Globus pallidus (tissue), 1 donor: ENCODE measurements at places on chromosomes 5 and 9.
A peak's percentile ranks its signal among the peaks of the same experiment; 100 is the strongest.

- DNase-seq = no peak
Observed at GRCh38 chr5:7955476-7955875, 86.5 kb downstream of the MTRR start.

GRCh38 chr9:89635816-89636215 lies 31.0 kb downstream of the GADD45G start:
- DNase-seq = no peak

DNA sequence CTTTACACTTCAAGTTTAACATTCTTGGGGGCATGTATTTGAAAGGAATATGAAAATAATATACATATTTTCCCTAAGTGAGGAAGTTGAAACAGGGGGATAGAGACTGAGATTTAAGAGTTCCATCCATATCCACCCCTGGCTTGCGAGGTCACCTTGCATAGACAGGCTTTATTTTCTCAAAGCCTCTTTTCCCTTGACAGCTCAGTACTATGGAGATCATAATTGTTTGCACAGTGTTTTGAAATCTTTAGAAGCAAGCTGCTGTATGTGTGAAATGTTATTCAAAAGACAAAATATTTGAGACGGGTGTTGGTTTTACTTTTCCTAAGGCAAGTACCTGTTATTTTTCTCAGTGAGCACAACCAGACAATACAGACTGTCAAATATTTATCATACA lies 163.1 kb downstream of the LRRC70 start:
- DNase-seq = no peak

DNA sequence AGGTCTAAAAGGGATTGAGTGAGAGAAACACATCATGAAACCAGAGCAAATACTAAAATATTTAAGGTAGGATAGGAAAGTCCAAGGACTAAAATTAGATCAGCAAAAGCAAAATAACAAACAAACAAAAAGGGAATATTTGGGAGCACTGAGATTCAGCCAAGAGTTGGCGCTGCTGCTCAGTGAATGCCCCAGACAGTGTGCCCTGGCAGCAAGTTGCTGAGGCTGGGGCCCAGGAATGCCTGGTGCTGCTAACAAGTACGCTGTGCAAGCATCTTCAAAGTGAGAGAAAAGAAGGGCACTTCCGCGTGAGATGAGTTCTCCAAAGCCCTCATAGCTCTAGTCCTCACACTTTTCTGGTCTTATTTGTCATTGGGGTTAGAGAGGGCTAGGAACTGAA lies 603.3 kb downstream of the EFNA5 start:
- peak; percentile 69 for DNase-seq

DNA sequence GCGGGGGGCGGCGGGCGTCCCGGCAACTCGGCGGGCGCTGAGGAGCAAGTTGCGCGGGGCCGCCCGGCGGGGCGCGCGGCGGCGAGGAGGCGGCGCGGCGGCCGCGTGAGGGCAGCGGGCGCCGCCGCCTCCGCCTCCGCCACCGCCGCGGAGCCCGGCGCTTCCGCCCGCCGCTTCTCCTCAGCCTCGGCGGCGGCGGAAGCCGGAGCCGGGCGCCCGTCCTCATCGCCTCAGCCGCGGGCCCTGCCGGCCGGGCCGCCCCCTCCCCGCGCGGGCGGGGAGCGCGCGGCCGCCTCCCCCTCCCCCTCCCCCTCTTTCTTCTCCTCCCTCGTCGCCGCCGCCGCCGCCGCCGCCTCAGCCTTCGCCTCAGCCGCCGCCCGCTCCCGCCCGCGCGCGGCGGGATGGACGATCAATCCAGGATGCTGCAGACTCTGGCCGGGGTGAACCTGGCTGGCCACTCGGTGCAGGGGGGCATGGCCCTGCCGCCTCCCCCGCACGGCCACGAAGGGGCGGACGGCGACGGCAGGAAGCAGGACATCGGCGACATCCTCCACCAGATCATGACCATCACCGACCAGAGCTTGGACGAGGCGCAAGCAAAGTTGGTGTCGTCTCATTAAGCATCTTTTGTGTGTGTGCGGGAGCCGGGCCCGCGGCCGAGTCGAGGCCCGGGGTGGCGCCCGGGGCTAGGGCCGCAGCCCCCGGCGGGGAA lies at the start of gene PBX3:
Gene PBX3 (plus strand): TSS at position 321 of the 712 bp plus-strand sequence.
- DNase-seq = no peak
